RWPE2 (cell line): ENCODE measurements at places on chromosomes 7 and 10.
A peak's percentile ranks its signal among the peaks of the same experiment; 100 is the strongest.

DNA sequence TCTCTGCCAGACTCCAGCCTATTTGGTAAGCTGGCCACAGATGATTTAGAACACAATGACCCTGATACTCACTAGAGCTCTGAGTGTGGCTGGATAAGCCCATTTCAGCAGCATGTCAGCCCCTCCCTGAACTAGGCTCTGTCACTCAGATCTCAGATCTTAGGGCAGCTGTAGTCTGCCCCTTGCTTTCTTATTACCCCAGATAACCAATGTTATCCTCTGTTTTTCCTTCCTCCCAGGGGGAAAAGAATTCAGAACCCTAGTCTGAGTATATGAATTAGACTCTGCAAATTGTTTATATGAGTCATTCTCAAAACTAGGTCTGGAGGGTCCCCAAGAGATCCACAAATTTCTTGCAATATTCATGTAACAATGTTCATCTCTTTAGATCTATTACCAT, 286.2 kb downstream of the KCNMA1 start:
- no peak for DNase-seq

DNA sequence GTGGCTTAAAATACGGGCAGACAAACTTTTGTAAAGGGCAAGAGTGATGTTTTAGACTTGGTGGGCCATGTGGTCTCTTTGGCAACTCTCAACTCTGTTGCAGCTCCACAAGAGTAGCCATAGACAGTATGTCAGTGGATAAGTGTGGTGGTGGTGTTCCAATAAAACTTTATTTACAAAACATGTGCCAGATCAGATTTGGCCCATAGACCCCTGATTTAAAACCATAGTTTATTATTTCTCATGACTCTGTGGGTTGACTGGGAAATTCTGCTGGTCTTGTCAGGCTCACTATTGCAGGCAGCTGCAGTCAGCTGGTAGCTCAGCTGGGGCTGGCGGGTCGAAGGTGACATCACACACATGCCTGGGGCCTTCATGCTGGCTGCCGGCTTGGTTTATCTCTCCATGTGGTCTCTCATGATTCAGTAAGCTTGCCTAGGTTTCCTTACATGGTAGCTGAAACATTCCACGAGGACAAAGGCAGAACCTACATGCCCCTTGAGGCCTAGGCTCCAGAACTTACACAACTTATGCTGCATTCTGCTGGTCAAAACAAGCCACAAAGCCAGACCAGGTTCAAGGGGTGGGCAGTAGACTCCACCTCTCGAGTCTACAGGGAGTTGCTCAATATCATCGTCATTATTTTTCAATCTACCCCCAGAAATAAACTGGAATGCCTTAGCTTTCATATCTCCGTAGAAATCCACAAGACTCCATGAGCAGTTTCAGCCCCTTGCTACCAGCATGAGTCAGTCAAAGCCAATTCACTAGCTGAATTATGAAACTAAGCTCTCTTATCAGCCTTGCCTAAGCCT, 245.7 kb downstream of the WDR11 start:
- DNase-seq, result no peak

DNA sequence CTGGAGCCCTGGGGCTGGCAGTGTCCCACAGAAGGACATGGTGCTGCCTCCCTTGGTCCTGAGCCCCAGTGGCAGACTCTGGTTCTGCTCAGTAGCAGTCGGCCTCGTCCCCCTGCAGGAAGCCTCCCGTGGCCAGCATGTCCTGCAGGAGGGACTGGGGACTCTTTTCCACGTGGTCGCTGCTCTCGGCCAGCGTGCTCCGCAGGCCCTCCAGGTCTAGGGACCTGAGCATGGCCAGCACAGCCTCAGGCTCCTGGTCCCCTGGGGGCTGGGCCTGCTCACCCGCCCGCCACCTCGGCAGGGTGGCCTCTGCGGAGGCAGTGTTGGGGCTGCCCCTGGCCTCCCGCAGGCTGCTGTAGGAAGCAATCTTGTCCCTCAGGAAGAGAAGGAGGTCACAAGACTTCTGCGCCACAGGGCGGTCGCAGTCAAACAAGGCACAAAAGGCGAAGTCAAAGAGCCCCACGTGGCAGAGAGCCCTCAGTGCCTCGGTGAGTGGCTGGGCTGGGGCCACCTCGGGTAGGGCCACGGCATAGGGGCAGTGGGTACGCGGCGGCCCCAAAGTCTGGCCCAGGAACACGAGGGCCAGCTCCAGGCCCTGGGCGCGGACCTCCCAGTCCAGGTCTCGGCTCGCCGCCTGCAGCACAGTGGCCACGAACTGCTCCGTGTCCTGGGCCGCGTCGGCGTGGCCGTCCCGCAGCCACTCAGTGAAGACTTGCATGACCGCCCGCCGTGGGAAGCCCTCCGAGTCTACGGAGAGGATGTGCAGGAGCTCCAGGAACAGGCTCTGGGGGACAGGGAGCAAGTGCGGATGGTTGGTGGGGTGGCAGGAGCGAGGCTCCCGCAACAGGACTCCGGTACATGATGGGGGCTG, 17.1 kb downstream of the BRAT1 start:
- DNase-seq, result no peak

- DNase-seq, result peak; percentile 62
Observed at GRCh38 chr7:101564778-101565211, 64.3 kb downstream of the MYL10 start.

DNA sequence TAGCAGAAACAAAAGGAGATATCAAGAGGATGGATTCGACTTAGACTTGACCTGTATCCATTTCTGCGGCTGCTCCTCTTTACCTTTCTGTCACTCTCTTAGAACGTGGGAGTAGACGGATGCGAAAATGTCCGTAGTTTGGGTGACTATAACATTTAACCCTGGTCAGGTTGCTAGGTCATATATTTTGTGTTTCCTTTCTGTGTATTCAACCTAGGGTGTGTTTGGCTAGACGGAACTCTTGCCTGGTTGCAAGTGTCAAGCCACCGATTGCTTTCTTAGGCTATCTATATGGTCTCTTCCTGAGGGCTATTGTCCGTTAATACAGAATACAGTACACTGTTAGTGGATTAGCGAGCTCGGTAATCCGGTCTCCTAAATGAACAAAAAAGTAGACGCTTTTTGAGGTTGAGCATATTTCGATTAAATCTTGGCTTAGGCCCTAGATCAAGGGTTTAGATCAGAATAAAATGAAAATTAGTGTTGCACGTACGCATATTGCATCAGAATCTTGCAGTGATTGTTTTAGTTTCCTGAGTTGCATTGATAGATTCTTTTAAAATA, 1.2 kb downstream of the PTEN start:
- no peak for DNase-seq

DNA sequence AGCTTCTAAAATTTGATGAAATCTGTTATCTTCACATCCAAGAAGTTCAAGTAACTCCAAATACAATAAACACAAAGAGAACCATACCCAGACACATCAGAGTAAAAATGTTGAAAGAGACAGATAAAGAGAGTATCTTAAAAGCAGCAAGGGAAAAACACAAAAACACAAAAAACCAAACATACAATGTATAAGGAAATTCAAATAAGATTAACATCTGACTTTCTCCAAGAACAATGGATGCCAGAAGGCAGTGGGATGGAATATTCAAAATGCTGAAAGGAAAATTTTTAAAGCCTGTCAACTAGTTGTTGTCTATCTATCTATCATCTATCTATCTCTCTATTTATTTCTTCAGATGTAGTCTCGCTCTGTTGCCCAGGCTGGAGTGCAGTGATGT, 72.4 kb upstream of the MKLN1 start:
- DNase-seq, result no peak

DNA sequence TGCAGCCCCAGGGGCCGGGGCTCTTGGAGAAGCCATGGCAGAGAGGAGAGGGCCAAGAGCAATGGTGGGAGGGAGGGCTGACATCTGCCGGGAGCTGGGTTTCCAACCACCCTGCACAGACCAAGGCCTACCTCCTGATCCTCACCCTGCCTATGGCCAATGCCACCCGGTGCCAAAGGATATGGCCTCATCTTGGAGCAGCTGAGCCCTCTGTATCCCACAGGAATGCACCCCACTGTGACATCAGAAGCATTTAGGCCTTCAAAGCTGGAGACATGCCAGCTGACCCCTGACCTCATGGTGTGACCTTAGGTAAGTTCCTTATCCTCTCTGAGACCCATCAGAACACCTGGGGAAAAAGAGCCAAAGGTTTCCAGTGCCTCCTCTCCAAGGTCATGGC, 113.6 kb upstream of the ZMIZ1 start:
- DNase-seq, result no peak

GRCh38 chr7:14321947-14322346, 332.5 kb upstream of the ETV1 start:
- DNase-seq, result no peak

DNA sequence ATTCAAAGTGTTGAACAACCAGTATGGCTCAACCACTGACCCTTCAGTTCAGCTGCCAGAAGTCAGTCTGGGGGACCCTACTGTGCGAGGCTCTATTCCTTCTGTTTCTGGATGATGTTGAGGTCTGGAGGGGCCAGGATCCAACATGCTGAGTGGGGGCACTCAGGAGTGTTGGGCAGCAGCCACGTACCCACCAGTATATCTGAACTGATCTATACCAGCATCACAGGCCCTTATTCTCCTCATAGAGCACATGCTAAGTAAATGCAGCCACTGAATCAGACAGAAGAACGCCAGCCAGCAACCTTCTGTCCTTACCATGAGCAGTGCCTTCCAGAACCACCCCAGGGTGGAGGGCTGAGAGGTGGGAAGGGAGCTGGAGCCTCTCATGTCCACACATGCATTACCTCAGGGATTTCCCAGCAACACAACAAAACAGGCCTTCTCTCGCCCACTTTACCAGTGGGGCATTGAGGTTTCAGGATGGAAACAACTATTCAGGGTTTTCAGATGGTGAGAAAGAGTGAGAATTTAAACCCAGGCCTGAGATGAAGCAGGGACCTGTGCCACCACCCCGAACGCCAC, 6.8 kb upstream of the MSMB start:
- DNase-seq, result no peak

DNA sequence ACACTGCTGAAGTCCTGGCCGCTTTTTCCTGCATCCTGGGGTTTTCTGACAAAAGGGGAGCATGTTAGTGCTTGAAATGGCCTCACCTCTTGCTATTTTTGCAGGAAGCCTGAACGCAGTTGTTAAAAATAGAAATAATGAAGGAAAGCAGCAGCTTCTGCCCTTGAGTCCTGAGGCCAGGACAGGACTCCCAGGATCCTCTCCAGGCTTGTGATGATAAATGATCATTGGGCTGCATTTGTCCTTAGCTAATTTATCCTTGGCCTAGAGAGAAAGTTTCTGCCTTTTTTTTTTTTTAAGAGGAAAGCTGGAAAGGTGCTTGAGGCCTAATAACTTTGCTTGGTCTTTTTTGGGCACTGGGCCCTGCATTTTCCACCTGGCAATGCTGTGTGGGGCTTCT, 17.7 kb upstream of the FAM20C start:
- no peak for DNase-seq

GRCh38 chr7:64905133-64905532, 2.1 kb downstream of the ZNF273 start:
- no peak for DNase-seq

- DNase-seq, result no peak
Observed at GRCh38 chr10:127904311-127905000, 2.4 kb upstream of the PTPRE start.

GRCh38 chr10:98028168-98028770, 2.2 kb downstream of the CRTAC1 start:
- DNase-seq, result no peak

DNA sequence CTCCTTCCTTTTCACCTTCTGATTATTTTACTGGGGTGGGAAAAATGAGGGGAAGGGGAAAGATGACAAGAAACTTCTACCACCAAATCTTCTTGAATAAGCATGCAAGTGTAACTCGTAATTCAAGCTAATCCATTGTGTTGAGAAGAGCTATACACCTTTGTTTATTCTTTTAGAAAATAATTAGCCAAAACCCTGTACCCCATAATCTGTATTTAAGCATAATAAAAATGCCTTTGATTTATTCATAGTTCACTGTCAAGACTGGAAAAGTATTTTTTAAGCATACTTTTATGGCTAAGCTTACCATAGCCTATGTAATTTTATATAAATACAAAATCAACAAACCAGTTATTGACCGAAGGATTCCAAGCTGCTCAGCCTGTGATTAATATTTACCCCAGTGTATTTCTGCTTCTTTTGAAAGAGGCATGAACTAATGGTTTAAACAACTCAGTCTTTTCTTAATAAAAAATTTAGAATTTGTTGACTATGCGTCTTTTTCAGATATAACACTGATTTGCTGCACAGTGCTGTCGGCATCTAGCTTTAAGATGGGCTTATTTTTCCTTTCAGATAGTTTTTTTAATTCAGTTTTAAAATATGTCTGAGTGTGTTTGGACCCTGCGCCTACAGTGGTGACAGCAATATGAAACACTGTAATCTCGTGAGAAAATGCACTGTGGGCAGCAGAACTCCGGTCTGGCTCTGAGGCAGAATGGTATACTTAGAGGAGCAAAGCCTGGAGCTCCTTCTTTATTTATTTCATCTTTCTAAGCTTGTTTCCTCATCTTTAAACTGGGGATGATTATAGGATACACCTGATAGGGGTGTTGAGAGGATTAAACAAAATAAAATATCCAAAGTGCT, 238.8 kb upstream of the LRGUK start:
- DNase-seq, result no peak

DNA sequence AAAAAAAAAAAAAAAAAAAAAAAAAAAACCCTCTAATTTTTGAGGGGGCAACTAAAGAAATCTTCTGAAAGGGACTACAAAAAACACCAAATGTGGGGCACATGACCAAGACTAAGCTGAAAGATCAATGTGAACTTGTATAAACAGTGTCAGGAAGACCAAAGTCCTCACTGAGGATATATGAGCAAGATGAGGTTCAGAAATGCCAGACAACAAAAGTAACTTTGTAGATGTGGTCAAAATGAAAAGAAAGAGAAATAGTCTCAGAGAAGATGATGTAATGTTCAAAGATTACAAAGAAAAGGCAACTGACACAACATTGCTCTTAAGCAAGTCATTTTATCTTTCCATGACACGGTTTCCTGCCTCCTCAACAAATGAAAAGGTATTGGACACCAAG, 48.7 kb upstream of the PTPRZ1 start:
- DNase-seq, result no peak

DNA sequence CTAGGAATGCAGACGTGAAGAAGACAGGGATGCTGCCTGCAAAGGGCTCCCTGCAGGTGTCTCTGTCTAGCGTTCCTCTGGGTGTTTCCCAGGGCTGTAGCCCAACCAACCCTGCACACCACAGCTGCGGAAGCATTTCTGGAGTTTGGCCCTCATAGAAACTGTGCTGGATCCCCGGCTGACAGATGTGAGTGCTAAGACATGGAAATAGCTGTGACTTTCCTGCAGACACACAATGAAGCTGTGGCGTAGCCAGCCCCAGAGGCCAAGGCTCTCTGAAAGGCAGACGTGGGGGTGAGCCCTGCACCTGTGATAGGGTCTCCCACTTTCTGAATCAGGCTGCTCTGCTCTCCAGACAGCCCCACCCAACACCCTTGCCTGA, 44.8 kb downstream of the ADCYAP1R1 start:
- peak; percentile 19 for DNase-seq

- no peak for DNase-seq
Observed at GRCh38 chr10:3068201-3068967, 1.0 kb downstream of the PFKP start.
